ENCODE measurements at places on chromosomes 3 and 15.

- DNase-seq = no peak
These were observed 12.9 kb downstream of the CRABP1 start for GRCh38 chr15:78353093-78353492.

GRCh38 chr3:94036909-94037507 lies 8.6 kb upstream of the STX19 start:
- DNase-seq = no peak

DNA sequence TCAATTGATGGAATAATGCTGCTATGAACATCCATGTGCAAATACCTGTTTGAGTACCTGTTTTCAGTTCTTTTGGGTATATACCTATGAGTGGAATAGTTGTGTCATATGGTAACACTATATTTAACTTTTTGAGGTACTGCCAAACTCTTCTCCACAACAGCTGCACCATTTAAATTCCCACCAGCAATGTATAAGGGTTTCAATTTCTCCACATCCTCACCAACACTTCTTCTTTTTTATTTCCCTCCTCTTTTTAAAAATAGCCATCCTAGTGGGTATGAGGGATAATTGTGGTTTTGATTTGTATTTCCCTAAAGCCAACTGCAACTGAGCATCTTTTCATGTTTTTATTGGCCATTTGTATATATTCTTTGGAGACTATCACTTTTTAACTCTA lies 31.3 kb upstream of the ARHGEF3 start:
- no peak for DNase-seq

DNA sequence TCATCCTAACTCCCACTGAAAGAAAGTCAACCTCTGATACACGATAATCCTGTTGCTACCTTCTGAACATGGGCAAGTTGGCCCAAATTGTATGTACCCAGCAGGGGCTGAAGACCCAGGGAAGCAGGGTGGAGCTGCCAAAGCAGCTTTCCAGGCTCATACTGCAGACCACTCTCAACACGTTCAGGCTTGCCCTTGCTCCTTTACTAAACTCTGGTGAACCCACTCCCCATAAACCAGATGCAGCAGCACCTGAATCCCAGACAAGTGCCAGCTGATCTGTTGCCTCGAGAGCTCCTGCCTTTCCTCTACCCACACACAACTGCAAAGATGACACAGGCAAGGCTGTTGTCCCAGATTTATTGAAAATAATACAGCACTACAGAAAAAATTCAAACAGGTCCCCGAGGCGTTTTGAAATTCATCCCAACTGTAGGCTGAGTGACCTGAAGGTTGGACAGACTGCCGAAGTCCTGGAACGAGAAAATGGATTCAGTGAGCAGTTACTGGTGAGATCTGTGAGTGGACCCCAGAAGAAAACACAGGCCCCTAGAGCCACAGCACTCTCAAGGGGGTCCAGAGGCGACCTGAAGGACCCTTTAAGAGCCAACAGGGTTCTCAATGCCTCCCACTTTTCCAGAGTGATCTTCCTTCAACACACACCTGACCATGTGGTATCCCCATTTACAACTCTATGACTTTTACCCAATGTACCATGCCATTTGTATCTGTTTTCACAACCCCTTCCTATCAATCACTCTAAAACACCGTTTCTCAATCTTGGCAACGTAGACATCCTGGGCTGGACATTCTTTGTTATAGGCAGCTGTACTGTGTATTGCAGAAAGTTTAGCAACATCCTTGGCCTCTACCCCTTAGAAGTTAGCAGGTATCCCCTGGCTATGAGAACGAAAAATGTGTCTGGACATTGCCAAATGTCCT lies 3.6 kb downstream of the RPS17 start:
- no peak for DNase-seq

DNA sequence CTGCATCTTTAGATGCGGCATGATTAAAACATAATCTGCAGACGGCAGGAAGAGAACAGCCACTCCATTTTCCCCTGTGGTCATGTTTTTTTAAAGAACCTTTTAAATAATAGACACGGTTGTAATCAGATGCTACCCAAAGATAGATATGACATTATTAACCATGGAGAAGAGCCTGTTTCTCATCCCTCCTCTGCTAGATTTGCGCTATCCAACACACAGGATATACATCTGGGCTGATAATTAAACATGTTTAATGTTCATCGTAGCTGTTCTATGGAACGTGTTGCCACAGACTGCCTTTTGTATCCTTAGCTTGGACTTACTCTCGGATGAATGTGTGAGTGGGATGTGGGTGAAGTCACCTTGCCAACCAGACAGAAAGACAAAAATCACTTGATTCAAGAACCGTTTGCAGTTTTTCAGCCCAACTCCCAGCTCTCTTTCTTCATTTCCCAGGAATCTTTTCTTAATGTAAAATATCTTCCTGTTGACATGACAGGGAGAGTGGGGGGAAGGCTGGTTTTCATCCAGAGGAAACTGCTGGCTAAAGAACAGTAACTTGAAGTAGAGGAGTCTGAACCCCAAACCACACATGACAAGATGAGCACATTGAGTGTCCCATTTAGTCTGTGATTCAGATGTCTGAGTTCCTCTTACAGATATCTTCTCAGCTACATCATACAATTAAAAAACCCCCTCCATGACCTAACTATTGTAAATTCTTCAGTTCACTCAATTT lies 118.6 kb upstream of the PRICKLE2 start:
- no peak for DNase-seq

GRCh38 chr3:126998320-126998719 lies 15.4 kb downstream of the PLXNA1 start:
- DNase-seq = no peak

DNA sequence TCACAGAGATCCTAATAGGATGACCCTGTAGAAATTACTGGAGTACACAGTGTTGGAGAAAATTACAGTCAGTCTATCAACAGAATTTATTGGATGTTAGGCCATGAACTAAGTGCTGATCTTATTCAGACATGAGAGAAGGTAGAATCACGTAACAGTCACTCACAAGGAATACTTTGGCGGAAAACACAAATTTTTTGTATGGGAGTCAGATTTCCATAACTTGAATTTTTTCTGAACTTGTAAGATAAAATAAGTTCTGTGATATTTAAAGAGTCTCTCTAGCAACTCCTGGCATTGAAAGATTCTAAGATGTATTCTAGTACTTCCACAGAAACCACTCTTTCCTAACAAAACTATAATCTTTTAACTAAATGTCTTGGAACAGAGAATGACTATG lies 178.8 kb upstream of the MME start:
- DNase-seq = no peak

- no peak for DNase-seq
These were observed 17.1 kb downstream of the TPM1 start for GRCh38 chr15:63059573-63060216.

GRCh38 chr3:65344444-65344843 lies 656.6 kb upstream of the ADAMTS9 start:
- no peak for DNase-seq

GRCh38 chr3:100033903-100034471 lies 80.3 kb downstream of the FILIP1L start:
- no peak for DNase-seq

DNA sequence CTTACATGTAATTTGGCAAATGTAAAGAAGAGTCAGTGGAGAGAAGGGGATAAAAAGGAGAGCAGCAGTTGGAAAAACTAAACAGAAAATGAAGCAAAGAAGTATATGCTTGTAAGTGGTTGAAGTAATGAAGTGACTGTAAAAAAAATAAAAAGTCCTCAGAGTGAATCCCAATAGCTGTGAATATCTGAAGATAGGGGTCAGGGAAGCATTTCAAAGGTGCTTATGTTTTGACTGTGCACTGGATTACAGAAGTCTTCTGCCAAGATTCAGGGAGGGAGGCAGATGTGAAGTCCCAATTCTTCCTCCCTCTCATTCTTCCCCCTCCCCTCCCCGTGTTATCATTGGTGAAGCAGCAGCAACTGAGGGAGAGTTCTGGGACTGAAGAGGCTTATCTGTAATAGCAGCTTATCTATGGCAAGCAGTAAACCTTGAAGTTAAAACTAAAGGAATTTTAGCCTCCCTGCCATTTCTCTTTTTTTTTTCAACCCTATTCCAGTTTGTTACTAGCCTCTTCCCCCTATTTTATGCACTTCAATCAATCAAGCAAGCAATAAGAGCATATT lies 597.9 kb downstream of the IGSF11 start:
- no peak for DNase-seq

GRCh38 chr3:155138677-155139076 lies 58.6 kb downstream of the MME start:
- DNase-seq = no peak

GRCh38 chr3:6095006-6095405 lies 765.9 kb upstream of the GRM7 start:
- no peak for DNase-seq

DNA sequence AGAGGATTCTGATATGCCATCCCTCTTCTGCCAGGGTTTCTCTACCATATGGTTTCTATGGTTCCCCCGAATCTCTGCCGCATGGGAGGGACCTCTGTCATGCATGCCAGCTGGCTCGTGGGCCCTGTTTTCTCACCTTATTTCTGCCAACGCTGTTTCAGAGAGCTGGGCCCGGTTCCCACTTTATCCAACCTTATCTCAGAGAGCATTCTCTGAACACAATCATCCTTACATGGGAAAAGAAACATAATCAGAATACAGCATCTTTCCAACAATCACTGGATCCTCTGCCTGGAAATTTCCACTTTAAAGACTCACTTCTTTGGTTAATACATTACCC lies 234.5 kb upstream of the ZBTB20 start:
- no peak for DNase-seq

DNA sequence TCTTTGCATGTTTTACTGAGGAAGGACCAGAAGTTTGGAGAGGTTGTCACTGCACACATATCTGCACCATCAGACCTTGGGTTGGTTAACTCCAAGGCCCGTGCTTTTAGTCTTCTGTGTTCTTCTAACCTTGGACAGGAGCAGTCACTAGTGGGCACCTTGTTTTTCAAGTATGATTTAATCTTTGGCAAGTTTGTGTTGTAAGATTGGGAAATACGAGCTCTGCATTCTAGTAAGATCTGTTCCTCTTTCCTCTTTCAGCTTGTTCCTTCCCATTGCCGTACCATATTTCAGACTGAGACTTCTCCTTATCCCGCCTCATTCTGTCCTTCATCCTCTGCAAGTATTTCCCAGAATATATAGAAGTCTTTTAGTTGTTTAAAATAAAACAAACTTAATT lies 5.1 kb downstream of the TMOD2 start:
- no peak for DNase-seq

- DNase-seq = no peak
These were observed 53.4 kb downstream of the PSMD6 start for GRCh38 chr3:63969876-63970275.

DNA sequence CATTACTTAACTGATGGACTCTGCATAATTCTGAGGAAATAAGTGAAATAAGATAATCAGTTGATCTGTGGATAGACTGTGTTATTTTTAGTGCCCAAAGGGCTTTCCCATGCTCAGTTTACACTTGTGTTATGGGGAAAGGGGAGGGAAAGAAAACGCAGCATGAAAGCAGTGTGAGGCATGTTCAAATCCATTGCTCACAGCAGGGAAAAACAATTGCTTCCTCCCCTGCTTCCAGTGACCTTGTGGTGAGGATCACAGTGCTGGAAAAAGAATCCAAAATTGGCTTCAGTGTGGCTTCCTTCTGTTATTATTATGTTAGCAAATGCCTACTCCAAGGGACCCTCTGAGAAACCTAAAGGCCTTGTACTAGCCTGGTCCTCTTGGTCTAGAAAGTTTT lies 285.1 kb upstream of the CDIN1 start:
- DNase-seq = no peak

DNA sequence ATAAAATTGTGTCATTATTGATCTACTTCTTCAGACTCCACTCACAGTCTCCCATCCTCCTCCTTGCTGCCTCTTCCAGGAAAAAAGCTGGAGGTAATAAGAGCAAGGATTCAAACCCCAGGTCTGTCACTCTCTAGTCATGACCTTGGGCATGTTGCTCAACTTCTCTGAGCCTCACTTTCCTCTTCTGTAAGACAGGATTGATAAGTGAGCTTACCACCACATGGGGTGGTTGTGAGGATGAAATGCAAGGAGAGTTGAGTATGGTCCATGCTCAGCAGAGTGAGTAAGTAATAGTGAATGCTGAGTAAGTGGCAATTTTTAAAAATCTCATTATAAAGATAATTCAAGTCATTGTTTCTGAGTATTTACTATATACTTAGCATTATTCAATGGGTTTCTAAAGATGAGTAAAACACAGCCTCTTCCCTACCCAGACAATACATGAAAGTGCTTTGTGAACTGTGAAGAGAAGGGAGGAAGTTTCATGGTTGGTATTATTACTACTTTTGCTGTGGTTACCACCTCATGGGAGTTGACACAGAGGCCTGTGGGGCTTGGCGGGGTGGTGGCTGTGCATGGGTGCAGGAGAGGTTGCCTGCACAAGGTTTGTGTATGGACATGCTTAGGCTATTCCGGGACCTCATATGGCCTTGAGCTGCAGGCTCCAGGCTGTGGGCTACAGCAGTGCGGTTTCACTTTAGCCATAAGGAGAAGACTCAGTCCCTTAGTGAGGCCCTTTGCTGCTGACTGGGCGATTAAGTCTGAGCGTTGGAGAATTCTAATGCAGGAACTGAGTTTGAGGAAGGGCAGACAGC lies 30.0 kb downstream of the SLC6A11 start:
- DNase-seq = no peak

GRCh38 chr15:40963201-40963600 lies 9.9 kb downstream of the CHAC1 start:
- no peak for DNase-seq

GRCh38 chr3:30777426-30778113 lies 116.9 kb downstream of the GADL1 start:
- DNase-seq = no peak

GRCh38 chr3:5053021-5053831 lies 68.9 kb upstream of the ARL8B start:
- DNase-seq = no peak

- DNase-seq = no peak
These were observed 333.2 kb upstream of the C2CD4B start for GRCh38 chr15:62498278-62498677.

DNA sequence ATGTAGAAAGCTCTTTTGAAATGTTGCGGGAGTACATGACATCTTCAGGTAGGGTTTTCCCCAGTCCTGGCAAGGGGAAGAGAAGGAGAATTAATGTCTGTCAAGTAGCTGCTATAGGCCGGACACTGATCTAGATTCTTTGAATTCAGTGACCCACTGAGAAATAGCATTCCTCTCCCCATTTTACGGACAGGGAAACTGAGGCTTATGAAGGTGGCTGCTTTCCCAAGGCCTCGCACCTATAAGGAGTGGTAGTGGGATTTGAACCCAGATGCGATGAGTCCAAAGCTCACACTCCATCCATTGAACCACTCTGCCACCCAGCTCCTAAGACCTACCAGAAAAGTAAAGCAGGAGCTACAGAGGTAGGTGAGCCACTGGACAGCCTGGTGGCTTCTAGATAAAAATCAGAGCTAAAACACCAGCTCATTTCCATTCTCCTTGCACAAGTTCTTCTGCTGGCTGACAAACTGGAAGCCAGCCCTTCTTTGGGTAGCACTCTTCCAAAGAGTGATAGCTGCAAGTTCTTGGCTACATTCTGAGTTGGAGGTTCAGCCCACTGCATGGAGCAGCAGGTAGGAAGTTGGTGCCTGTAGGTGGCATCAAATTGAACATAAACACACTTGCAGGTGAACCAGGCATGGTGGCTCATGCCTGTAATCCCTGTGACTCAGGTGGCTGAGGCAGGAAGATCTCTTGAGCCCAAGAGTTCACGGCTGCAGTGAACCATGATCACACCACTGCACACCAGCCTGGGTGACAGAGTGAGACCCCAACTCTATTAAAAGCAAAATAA lies 22.0 kb downstream of the ZNF710 start:
- no peak for DNase-seq
